ENCODE measurements at places on chromosomes 3 and 15.

GRCh38 chr3:183099026-183099837 is at the start of gene MCCC1:
Gene MCCC1 (minus strand): TSS chr3:183099496. CDS start chr3:183099440, 56 bp downstream.
- ATAC-seq = peak; percentile 99

DNA sequence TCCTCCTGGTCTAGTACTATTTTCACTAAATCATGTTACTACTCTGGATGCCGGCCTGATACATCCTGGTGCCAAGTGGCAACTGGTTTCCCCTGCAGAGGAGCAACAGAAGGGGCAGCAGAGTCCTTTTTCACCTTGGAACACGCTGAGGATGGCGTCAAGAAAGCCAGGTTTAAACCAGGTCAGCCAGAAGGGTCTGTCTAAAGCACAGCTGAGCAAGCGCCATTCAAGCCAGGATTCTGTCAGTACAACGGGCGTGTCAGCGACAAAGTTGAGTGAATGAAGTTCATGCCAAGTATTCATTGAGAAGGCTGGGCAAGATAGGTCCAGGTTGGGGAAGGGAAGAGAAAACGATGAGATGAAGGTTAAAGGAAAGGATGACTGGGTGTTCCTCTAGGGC is 88.2 kb downstream of the FBN1 start:
- no peak for ATAC-seq

GRCh38 chr15:38826880-38827279 is 262.3 kb upstream of the RASGRP1 start:
- no peak for ATAC-seq

DNA sequence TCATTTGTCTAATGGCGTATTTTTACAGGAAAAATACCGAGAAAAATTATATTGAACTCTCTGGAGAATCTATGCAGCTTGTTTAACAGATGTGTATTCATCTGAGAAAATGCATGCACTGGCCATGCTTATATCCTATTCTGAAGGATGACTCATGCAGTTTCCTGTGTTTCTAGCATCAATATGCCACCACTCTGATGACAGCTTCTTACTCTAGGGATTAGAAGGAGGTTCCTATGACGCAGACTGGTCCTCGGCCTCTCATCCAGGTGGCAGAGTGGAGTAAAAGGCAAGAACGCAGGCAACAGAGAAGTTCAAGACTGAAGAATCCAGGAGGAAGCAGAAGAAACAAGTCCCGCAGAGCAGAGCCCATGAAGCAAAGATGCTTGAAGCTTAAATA is 910.0 kb upstream of the ROBO1 start:
- ATAC-seq = no peak

- ATAC-seq = no peak
Measured at GRCh38 chr15:80931191-80931590, 58.4 kb downstream of the MESD start.

DNA sequence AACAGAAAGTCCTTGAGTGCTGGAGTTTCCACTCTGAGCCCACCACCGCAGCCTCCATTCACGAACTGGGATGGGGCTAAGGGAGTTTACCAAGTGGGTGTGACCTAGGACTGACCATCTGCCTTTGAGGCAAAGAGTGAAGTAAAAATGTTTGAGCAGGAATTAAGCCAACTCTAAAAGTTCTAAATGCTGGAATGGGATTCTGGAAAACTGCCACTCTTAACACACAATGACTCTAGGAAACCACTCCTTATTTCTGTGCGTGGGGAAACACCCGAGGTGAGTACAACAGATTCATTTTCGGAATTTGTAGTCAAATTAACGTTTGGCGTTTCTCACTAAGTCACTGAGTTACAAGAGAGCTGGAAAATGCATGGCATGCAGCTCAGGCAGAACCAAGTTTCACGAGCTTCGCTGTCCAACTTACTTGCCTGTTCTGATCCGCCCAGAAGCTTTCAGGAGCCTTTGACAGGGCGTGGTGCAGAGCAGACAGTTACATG is 31.6 kb downstream of the ISL2 start:
- ATAC-seq = no peak

- no peak for ATAC-seq
Measured at GRCh38 chr15:68421115-68421551, 10.8 kb downstream of the ITGA11 start.

All from activated T-helper 17 cell treated with anti-CD3 and anti-CD28 coated beads, Interleukin-2, amount 50 U/mL, for 72 hours (primary cell).